Activated T-helper 1 cell treated with anti-CD3 and anti-CD28 coated beads, Interleukin-12 subunit alpha, Interleukin-12 subunit beta, Interleukin-2, Interleukin-4 antibody, amounts not matched to agents 30 ng/mL and 10 ng/mL and 1 ng/mL, durations not matched to agents 14 hours and 24 hours and 36 hours (primary cell): ENCODE measurements at places on chromosomes 4 and X. TPM values are rescaled to one million over a fixed set of nuclear protein-coding genes. Genes with fewer than 3 reads are reported as not detected.

- no peak for DNase-seq
- H3K27ac ChIP-seq: peak overlapping the region; percentile 8
- peaks cover 22% of the 10 kb centered on the region for H3K36me3 ChIP-seq
- H3K27me3 ChIP-seq: no peaks in the 10 kb centered on the region
- H3K4me3 ChIP-seq: peak overlapping the region; percentile 3
These were observed 103.4 kb downstream of the CHRNA9 start for GRCh38 chr4:40438384-40439026.

DNA sequence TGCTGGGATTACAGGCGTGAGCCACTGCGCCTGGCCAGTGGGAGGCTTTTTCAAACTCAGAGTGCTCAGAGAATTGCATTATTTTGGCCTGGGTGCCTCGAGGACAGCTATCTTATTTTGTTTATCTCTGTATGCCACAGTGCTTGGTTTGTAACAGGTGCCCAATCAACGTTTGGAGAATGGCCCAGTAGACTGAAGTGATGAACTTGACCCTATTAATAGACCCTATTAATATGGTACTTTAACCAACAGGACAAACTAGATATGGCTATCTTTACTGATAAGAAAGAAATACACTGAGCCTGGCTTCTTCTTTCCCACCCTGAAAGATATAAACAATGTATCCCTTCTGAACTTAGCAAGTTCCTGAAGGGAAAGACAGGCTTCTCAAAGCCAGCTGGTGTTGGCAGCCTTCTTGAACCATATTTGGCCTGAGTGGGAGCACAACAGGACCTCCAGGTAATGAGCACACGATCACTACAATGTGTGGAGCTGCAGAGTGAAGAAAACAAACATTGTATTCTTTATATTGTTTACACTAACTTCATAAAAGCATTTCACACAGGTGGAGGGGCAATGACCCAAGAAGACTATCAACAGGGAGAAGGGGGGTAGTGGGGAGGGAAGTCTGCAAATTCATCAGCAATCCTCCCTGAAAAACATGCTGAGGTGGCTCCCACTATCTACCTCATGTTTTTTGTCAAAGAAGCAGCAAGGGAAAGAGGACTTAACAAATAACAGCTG lies 41.7 kb downstream of the PRPS1 start:
- H3K36me3 ChIP-seq: peaks cover 3% of the 10 kb centered on the region
- H3K4me3 ChIP-seq: no peak overlapping the region
- H3K27me3 ChIP-seq: no peaks in the 10 kb centered on the region
- no peak for DNase-seq
- peaks cover 26% of the 10 kb centered on the region for H3K4me1 ChIP-seq

TMLHE gene
- total RNA-seq: 7.3 and 9.9 TPM in 2 replicates

- no peaks in the 10 kb centered on the region for H3K36me3 ChIP-seq
- no peaks in the 10 kb centered on the region for H3K4me1 ChIP-seq
- peaks cover 29% of the 10 kb centered on the region for H3K27me3 ChIP-seq
These were observed 5.9 kb downstream of the PDLIM3 start for GRCh38 chr4:185529413-185529812.

GRCh38 chr4:122728856-122729255 lies 3.6 kb upstream of the BBS12 start:
- no peaks in the 10 kb centered on the region for H3K27me3 ChIP-seq
- H3K4me3 ChIP-seq: no peak overlapping the region
- H3K4me1 ChIP-seq: peaks cover 37% of the 10 kb centered on the region

GRCh38 chrX:24859211-24859841 lies 156.4 kb downstream of the ARX start:
- no peaks in the 10 kb centered on the region for H3K4me1 ChIP-seq
- no peak for DNase-seq
- peak overlapping the region; percentile 58 for H3K27ac ChIP-seq
- no peak overlapping the region for H3K4me3 ChIP-seq
- no peaks in the 10 kb centered on the region for H3K27me3 ChIP-seq

GRCh38 chrX:16914058-16914457 lies 32.4 kb upstream of the REPS2 start:
- no peak for DNase-seq
- no peak overlapping the region for H3K27ac ChIP-seq
- H3K4me1 ChIP-seq: no peaks in the 10 kb centered on the region
- no peaks in the 10 kb centered on the region for H3K27me3 ChIP-seq

DNA sequence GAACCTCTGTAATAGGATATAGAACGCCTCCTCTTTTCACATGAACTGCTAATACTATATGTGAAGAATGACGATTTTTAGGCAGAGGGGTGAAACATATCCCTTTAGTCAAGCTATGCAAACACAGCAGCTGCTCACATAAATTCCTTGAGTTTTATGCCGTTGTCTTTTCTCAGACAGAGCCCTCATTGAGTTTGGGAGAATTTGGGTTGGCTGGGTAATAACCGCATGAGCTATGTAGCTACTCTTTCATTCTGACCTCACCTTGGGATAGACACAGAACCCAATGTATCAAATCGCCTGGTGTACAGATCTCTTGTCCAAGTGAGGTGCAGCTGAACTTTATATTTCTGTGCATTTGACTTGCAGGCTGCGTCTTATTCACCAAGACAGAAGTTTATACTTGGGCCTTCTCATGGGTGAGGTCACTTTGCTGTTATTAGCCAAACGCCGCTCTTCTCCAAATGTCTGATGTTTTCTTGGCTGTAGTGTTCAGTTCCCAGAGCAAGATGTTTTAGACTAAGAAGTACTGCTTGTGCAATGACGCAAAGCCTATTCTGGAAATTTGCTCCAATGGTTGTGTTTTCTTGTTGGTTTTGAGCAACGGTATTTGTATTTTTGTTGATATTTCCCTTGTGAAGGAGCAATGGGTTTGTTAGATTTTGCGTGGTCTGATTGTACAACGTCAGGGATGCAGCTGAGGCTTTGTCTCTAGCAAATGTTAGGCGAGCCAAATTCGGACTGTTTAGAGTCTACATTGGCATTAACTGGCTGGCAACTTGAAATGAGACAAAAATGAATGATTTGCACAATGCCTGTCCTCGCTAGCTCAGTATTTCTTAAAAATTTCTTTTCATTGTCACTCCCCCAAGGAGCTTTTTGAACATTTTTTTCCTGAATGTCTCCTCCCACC lies 11.2 kb upstream of the SPARCL1 start:
- no peaks in the 10 kb centered on the region for H3K4me1 ChIP-seq
- H3K27me3 ChIP-seq: peaks cover 4% of the 10 kb centered on the region
- no peak for DNase-seq
- no peak overlapping the region for H3K27ac ChIP-seq
- H3K4me3 ChIP-seq: no peak overlapping the region

FAM13A gene
- total RNA-seq: 0.61 and 3.0 TPM in 2 replicates

H2BW2 gene
- total RNA-seq: not detected in 2 replicates
